Stimulated activated CD4-positive, alpha-beta T cell treated with anti-CD3 and anti-CD28 coated beads, TNF-alpha, amount 100 ng/mL, for 1 hour (primary cell): ENCODE measurements at places on chromosomes 2 and 18.

- no peak for DNase-seq
Measured at GRCh38 chr18:70415823-70416488, 127.1 kb downstream of the SOCS6 start.

GRCh38 chr2:232633413-232634205 is at the start of gene EFHD1:
EFHD1 (plus strand) TSS chr2:232633604; CDS start chr2:232633705, 101 bp downstream.
- DNase-seq, result peak; percentile 9

DNA sequence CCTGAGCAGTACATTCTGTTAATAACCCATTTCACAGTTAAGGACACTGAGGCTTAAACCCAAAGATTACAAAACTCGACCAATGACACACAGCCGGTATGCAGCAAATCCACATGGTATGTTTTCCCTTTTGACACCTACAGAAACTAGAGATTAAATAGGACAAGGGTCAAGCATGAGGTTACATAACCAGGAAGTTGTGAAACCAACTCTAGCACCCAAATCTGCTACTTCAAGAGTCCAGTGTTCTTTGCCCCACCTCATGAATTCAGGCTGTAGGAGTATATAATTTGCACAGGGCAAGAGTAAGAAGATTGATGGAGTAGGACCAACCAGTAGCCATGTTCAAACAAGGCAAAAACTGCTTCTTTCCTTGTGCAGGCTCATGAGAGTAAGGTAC is 249.8 kb downstream of the BCL11A start:
- DNase-seq, result no peak

DNA sequence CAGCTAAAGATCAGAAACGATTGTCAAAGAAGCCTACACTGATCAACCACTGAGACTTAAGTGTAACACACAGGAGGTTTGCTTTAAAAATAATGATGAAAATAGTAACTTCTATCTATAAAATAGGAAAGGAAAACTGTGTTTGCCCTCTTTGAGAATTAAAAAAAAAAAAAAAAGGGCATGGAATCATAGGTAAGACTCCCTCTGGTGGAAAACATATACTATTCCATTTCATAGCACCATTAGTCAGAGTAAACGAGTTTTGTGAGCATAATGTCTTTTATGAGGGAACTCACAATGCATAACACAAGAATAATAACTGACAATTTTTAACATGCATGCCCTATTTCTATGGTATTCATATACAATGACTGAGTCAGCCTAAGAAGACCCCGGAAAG is 36.3 kb downstream of the SLC35F5 start:
- DNase-seq, result no peak

- no peak for DNase-seq
Measured at GRCh38 chr2:187594801-187595200, 40.6 kb upstream of the TFPI start.

DNA sequence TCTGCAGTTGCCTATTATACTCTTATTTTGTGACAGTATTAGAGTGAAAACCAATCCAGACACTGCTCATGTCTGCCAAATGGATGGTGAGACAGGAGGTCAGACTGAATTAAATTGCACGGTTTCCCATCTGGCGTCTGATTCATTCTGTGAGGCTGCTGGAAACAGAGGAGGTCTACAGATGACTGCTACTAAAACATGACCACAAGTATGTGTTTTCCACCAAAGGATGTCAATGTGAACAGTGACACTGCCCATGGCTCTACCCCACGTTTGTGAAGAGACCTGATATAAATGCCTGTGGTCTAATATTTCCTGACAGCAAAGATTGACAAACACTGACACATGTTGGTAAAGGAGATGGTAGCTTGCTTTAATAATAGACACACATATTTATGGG is 104.3 kb upstream of the ST6GAL2 start:
- DNase-seq, result no peak

DNA sequence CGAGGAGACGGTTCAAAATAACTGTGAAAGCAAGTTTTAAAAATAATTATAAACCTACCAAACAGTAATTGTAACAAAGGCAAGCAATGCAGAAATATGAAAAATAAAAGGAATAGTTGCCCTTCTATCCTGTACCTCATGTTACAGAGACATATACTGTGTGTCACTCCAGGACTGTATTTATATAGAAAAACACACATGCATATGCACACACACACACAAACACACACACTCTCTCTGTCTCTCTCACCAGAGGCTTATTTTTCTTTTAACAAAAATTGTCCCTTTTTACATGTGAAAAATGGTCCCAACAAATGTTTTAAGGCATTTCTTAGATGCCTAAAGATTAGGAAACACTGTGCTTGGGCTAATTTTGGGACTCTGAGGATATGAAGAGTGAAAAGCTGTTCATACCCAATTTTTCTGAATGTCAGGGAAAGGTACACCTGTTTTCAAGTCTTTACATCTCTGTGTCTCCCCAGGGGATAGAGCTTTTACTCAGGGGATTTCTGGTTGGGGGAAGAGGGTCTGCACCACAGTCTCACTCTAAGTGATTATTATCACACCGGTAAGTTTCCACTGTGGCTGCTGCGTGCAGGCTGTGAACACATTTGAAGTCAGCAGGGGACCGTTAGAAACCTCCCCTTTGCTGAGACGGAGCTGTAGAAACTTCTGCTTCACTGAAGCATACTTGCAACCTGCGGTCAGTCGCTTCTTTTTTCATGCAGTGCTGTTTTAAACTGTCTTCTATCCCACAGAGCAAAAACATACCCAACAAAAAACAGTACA is 51.4 kb upstream of the SPAG16 start:
- no peak for DNase-seq

GRCh38 chr18:8450013-8450412 is 159.2 kb upstream of the RAB12 start:
- DNase-seq, result no peak

DNA sequence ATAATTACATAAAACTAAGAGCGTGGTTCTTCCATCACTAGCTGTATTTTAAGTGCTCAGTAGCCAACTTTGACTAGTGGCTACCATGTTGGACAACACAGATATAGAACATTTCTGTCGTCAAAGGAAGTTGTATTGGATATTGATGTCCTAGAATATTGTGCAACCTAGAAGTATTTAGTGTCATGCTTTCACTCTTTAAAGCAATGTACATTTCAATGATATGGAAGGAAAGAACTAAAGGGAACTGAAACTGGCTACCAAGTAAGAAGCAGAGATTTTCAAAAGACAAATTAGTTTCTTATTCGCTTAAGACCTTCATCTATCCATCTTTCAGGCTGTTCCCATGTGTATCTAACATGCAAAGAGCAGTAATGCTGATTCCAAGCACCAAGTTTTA is 85.4 kb upstream of the EML6 start:
- DNase-seq, result no peak

GRCh38 chr2:120604767-120605166 is 130.9 kb upstream of the GLI2 start:
- no peak for DNase-seq

- no peak for DNase-seq
Measured at GRCh38 chr2:112877423-112877822, 33.5 kb upstream of the IL37 start.

GRCh38 chr18:76712511-76713140 is 109.7 kb upstream of the ZNF236 start:
- no peak for DNase-seq

GRCh38 chr18:78891185-78891762 is 88.3 kb upstream of the SALL3 start:
- no peak for DNase-seq

DNA sequence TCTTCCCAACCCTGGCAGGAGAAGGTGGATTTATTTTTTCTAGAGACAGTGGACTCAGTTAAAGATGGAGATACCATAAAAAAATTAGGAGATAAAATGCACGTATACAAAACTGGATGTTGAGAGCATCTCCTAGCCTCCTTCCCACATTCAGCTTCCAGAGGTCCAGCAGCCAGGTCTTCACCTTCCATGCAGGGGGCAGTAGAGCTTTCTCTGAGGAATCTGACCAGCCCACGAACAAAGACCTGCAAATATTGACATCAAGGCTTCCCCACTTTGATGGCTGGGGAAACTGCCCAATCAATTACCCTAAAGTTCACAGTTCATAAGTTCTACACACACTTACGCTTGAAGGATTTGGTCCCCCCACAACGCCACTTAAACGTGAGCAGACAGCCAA is 24.5 kb downstream of the AQP4 start:
- DNase-seq, result no peak

DNA sequence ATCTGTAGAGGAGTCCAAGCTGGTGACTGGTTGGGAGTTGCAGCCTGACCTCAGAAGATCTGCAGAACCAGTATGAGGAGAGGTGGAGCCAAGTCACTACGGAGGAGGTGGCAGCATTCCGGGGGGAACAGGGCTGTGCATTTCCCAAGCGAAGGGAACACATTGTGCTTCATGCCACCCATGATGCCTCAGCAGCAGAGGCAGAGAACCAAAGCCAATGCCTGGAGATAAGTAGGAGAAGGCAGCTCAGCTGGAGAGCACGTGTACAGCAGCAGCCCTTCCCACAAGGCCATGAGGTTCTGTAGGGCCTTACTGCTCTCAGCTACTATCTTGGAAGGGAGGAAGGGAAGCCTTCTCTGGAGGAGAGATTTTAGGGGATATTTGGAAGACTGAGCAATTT is 67.2 kb upstream of the LRPPRC start:
- DNase-seq, result no peak

- no peak for DNase-seq
Measured at GRCh38 chr2:39523308-39524044, 86.4 kb upstream of the MAP4K3 start.

- DNase-seq, result no peak
Measured at GRCh38 chr2:71474116-71474743, 20.9 kb downstream of the DYSF start.

GRCh38 chr2:173456960-173457359 is 102.3 kb downstream of the CDCA7 start:
- DNase-seq, result no peak

DNA sequence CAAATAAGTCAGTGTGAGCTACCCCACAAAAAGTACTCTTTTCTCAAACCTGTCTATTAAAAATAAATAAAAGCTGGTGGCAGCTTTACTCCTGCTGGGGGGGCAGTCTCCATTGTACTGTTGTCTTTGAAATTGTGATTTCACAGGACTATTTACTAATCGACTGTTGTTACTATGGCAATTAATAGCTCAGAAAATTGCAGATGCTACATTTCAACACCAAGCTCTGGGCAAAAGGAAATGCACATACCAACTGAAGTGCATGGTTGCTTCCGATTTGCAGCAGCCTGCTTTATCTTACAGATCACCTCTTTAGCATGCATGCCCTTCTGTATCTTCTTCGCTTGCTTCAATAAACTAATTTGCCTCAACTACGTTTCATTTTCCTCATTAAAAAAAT is 117.6 kb upstream of the DAPL1 start:
- DNase-seq, result no peak

- DNase-seq, result no peak
Measured at GRCh38 chr2:113092864-113093612, 25.3 kb downstream of the IL1F10 start.

DNA sequence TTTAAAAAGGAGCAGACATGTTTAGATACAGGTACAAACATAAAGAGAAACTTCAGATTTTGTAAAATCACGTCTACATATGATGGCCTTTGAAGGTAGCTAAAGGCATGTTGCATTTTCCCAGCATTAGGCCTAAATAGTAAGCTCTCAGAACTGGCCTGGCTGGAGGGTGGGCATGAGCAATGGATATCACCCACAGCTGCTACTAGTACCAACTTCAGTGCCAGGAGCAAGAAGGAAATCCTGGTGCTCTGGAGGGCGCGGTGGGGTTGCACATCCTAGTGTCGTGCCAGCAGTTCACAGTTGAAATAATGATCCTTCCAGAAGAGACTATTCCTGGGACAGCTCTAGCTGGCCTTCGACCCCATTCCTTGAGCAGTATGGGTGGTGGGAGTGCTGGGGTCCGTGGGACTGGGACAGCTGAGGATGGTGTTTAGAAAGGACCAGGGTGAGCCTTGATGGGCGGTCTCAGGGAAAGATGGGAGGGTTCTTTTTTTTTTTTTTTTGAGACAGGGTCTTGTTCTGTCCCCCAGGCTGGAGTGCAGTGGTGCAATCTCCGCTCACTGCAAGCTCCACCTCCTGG is 4.9 kb downstream of the DES start:
- no peak for DNase-seq

DNA sequence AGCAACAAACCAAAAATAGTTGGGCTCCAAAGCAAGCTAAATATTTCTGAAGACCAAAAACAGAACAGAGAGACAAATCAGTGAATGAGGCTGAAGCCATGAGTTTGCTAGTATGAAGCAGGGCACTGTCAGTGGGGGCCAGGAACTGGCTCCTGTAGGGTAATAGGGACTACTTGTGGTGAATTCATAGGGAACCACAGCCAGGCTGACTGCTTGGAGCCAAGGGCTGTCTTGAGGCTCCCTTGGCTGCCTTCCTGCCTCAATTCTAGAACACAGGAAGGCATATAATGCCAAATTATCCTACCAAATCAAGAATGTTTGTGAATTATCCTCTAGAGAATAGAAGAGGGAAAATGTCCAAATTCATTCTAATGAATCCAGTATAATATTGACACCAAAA is 406.0 kb downstream of the CCDC85A start:
- DNase-seq, result no peak

DNA sequence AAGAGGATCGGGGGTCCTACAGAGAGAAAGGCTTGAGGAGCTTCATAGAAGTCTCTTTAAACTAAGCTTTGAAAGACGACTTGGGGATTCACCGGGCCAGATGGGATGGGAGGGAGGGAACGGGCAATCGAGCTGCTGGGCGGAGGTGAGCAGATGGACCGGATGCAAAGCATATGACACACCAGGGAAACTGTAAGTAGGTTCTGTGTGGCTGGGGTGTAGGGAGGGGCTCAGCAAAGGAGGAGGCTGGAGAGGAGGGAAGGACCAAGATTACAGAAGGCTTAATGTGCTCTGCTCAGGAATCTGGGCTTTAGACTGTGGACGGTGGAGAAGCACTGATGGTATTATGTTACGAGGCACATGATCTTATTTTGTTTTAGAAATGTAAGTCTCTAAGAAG is 131.5 kb downstream of the MAIP1 start:
- DNase-seq, result no peak

DNA sequence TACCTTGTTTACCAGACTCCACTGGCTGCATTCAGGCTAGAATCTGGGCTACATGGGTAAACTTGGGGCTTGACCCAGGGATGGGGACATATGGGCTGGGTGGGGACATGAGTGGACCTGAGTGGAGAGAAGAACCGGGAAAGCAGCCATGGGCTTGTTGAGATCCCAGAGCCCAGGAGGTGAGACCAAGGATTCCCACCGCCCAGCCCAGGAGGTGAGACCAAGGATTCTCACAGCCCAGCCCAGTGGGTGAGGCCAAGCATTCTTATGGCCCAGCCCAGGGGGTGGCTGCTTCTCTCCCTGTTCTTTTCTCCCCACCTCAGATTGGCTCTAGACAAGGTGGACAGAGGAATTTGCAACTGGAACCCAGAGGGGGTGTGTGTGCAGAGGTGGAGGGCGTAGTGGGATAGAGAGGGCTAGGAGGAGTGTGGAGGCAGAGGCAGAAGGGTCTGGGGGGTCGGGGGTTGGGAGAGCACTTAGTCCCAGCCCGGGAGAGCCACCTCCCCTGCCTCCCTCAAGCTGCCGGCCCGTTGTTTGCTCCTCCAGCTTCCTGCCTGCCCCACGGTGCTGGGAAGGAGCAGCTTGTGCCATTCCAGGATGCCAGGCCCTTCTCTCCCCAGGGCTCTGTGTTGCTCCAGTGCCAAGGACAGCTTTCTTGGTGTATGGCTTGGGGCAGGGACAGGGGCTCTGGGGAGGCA is 25.6 kb downstream of the GLI2 start:
- no peak for DNase-seq
